ENCODE measurements at places on chromosomes 2 and 18. TPM values are rescaled to one million over a fixed set of nuclear protein-coding genes. Genes with fewer than 3 reads are reported as not detected.

APLF gene
- total RNA-seq = 7.9 TPM

IL1RN gene
- 44.7 TPM for total RNA-seq

C2orf66 gene
- total RNA-seq = not detected

GALNT5 gene
- total RNA-seq = 19.2 TPM

- no peak for DNase-seq
Measured at GRCh38 chr2:229851870-229852269, 69.9 kb downstream of the TRIP12 start.

GRCh38 chr18:47931718-47932103, 1.3 kb upstream of the SMAD2 start:
- DNase-seq = peak; percentile 71

GRCh38 chr18:38221476-38222100, 656.0 kb upstream of the CELF4 start:
- peak; percentile 23 for DNase-seq

GRCh38 chr2:222792001-222792611, 68.7 kb upstream of the ACSL3 start:
- DNase-seq = peak; percentile 51

DNA sequence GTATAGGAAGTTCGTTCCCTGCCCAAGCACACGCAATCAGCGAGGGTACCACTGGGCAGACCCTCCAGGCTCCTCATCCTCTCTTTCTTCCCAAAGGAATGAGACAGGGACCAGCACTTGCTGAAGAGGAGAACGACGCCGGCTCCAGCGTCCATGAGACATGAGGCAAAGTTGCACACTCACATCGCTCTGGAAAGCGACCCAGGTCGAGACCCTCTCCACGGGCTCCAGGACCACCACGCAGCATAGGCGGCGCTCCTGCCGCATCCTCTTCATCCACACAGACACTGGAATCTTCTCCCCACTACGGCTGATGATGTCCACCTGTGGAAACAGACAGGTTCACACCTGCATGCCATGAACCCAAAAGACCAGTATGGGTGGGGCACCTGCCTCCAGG, 10.8 kb downstream of the PASK start:
- no peak for DNase-seq

GREB1 gene
- total RNA-seq = 6.9 TPM

GRCh38 chr2:147471126-147471525, 373.7 kb upstream of the ACVR2A start:
- no peak for DNase-seq

- no peak for DNase-seq
Measured at GRCh38 chr18:62658028-62658427, 57.3 kb upstream of the PHLPP1 start.

- DNase-seq = peak; percentile 58
Measured at GRCh38 chr2:190344276-190344827, 963 bp downstream of the INPP1 start.

Data from tongue (tissue), 3 donors.